ENCODE measurements at places on chromosomes 3 and 15.

DNA sequence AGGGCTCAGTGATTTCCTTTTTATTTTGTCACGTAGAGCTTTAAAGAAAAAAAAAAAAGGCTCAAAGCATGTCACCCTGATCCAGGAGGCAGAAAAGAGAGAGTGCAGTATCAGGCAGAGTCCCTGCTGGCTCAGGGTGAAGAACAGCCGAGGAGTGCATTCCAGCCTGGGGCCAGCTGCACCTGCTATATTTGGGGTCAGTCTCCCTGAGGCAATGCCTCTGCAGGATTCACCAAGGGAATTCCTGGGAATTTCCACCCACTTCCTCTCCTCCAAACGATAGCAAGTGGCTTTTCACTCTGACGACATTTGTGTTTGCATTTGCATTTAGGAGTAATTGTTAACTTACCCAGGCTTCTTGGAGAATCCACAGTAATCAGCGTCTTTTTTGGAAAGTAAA, 202.9 kb upstream of the CTNNB1 start:
- DNase-seq: no peak

DNA sequence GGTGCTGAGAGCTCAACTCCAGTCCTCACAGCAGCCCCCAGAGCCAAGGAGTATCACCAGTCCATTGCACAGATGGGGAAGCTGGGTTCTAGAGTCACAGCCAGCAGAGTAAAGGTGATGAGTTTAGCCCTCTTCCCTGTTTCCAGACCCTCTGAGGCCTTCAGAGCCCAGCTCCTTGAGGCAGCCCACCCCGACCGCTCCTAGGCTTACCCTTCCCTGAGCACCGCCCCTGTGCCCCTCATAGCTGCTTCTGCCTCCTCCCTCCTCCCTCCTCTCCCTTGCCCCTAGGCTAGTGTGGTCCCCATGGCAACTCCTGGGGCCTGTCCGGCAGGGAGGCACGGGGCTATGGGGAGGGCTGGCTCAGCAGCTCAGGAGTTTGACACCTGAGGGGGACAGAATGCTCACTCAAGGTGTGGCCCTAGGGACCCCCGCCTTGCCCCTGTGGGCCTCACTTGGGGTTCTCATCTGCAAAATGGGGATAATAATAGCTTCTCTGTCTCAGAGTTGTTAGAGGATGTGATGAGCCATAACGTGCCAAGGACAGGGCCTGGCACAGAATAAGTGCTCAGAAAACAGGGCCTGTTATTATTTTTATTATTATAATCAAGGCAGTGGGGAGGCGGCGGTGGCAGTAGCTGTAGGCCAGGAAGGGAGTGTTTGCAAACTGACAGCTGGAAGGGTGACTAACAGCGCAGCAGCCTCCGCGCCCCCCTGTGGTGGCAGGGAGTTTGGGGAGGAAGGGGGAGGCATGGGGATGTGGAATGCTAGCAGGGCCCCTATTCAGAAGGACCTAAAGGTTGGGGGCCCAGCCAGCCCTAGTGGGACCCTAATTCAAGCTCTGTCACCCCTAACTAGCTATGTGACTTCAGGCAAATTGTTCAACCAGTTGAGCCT, 11.5 kb downstream of the CSK start:
- no peak for DNase-seq

DNA sequence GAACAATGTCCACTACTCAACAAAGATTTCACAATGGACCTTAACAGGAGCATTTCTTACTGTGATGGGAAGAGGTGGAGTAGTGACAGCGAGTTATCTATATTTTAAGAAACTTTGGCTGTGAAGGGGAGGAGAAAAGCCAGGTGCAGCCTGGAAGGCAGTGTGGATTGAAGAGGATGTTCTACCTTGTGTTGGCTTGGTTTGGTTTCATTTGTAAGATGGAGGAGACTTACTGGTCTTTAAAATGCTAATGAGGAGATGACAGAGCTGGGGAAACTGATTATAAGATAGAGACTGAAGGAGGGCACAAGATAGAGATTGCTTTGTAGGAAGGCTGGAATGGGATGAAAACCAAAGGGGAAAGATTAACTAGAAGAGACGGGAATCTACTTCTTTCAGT, 59.4 kb downstream of the PLOD2 start:
- DNase-seq: no peak

- no peak for DNase-seq
Measured at GRCh38 chr15:57500979-57501576, 90.6 kb upstream of the MYZAP start.
